Keratinocyte (primary cell): ENCODE measurements at places on chromosomes 3 and 15. TPM values are rescaled to one million over a fixed set of nuclear protein-coding genes. Genes with fewer than 3 reads are reported as not detected.
A peak's percentile ranks its signal among the peaks of the same experiment; 100 is the strongest.

DNA sequence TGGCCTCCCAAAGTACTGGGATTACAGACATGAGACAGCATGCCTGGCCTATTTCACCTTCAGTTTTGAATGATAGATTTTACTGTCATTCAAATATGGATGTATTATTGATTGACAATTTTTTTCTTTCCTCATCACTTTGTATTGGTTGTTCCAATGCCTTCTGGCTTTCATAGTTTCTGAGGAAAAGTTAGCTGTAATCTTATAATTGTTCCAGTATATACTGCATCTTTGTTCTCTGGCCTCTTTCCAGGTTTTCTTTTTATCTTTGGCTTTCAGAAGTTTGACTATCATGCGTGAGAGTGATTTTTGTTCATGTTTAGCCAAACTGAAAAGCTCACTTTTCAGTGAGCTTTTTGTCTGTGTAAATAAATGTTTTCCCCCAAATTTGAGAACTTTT is 157.1 kb downstream of the RSRC1 start:
- H3K27me3 ChIP-seq, result no peaks in the 10 kb centered on the region
- H3K4me1 ChIP-seq, result peaks cover 7% of the 10 kb centered on the region
- no peak for DNase-seq
- H3K27ac ChIP-seq, result no peak overlapping the region

DNA sequence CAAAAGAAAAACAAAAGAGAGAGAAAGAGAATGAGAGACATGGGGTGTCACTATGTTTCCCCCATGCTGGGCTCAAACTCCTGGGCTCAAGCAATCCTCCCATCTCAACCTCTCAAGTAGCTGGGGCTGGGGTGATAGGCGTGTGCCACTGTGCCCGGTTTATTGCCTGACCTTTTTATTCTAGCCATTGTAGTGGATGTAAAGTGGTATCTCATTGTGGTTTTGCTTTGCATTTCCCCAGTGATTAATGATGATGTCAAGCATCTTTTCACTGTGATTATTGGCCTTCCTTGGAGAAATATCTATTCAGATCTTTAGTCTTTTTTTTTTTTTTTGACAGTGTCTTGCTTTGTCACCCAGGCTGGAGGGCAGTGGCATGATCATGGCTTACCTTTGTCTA is 37.7 kb upstream of the GK5 start:
- H3K27me3 ChIP-seq, result no peaks in the 10 kb centered on the region
- no peak overlapping the region for H3K27ac ChIP-seq

DNA sequence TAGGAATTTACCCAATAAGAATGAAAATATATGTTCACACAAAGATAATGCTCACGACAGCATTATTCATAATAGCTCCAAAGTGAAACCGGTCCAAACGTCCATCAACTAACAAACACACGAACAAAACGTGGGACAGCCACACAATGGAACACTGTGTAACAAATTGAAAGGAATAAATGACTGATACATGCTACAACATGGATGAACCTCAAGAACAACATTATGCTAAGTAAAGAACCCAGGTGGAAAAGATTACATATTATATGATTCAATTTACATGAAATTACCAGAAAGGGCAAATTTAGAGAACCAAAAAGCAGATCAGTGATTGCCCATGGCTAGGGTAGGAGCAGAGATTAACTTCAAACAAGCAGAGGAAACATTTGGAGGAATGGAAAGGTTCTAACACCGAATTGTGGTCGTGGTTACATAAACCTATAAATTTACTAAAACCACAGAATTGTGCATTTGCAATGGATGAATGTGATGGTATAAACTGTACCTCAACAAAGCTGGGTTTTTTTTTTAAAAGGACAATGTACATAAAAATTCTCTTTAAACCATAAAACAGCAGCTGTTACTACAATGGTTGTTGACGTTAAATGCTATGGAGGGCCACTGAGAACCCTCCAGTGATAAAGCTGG is 76.3 kb downstream of the XXYLT1 start:
- DNase-seq, result no peak
- H3K4me3 ChIP-seq, result no peak overlapping the region

DNA sequence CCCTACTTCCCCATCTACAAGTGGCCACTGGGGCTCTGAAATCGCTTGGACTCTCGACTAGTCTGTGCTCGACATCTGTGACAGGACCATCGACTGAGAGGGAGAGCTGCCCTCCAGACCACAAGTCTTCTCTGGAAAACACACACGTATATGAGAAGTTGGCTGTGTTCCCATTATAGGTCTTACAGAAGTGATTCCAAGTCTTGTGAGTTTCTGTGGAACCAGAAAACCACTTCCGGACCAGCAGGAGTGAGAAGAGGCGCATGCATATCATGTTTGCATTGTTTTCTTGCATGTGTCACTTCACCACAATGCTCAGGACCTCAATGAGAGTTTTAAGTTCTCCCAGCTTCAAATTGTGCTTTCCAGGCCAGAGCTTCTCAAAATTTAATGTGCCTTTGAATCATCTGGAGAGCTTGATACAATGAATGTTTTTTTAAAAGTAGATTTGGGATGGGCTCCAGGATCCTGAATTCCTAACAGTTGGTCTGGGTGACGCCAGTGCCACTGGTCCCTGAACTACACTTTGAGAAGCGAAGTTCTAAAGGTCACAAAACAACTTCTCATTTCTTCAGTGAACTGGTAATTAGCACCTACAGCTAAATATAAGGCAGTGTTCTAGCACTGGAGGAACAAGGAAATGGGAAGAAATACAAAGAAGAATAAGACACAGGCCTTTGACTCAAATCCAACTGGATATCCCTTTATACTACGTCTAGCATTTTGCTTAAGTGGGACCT is 15.7 kb downstream of the LIPC start:
- H3K4me1 ChIP-seq, result peaks cover 8% of the 10 kb centered on the region
- no peak overlapping the region for H3K4me3 ChIP-seq
- H3K27ac ChIP-seq, result no peak overlapping the region

- DNase-seq, result no peak
- H3K4me1 ChIP-seq, result no peaks in the 10 kb centered on the region
- peaks cover 12% of the 10 kb centered on the region for H3K36me3 ChIP-seq
- H3K4me3 ChIP-seq, result no peak overlapping the region
- H3K27me3 ChIP-seq, result no peaks in the 10 kb centered on the region
Measured at GRCh38 chr15:99165956-99166689, 61.2 kb downstream of the SYNM start.

- H3K36me3 ChIP-seq, result no peaks in the 10 kb centered on the region
- H3K4me3 ChIP-seq, result no peak overlapping the region
- H3K27ac ChIP-seq, result no peak overlapping the region
- H3K27me3 ChIP-seq, result no peaks in the 10 kb centered on the region
Measured at GRCh38 chr3:67715971-67716370, 61.6 kb upstream of the SUCLG2 start.

- DNase-seq, result no peak
- no peaks in the 10 kb centered on the region for H3K4me1 ChIP-seq
- H3K36me3 ChIP-seq, result no peaks in the 10 kb centered on the region
- no peak overlapping the region for H3K4me3 ChIP-seq
- H3K27ac ChIP-seq, result no peak overlapping the region
- H3K27me3 ChIP-seq, result no peaks in the 10 kb centered on the region
Measured at GRCh38 chr3:151351219-151351618, 21.9 kb upstream of the P2RY13 start.

DNA sequence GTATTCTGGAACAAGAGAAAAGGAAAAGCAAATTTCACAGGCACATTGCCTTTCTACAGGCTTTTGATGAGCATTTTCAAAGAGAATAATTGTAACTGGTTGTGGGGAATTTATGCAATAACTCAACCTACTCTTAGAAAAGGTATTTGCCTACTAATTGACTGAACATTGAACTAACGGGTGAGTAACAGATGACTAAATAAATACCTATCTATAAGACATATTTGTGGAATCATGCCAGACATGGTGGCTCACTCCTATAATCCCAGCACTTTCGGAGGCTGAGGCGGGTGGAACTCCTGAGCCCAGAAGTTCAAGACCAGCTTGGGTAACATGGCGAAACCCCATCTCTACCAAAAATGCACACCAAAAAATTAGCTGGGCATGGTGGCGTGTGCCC is 367.7 kb downstream of the CGGBP1 start:
- H3K27me3 ChIP-seq, result no peaks in the 10 kb centered on the region
- DNase-seq, result peak; percentile 45
- no peak overlapping the region for H3K4me3 ChIP-seq
- H3K4me1 ChIP-seq, result no peaks in the 10 kb centered on the region
- H3K36me3 ChIP-seq, result no peaks in the 10 kb centered on the region

GRCh38 chr15:92709110-92709790 is 53.7 kb upstream of the FAM174B start:
- no peak overlapping the region for H3K27ac ChIP-seq
- H3K4me1 ChIP-seq, result peaks cover 3% of the 10 kb centered on the region
- no peaks in the 10 kb centered on the region for H3K27me3 ChIP-seq
- no peaks in the 10 kb centered on the region for H3K36me3 ChIP-seq

DNA sequence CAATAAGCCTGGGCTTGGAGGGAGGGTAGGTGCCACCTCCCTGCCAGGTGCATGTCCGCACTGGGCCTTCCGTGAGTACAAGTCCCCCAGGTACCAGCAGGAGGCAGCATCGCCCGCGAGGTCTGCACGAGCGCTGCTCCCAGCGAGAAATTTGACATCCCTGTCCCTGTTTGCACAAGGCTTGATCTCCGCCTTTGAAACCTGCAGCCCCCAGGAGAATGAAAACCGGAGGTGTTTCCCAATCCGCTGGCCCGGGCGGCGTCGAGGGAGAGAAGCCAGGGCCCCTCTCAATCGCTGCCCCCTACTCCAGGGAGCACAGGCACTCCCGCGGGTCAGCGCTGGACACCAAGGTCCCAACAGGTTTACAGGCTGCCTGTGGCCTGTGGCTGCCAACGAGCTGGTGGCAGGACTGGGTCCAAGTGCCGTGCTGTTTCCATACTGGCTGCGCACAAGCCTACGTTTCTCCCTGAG is 961 bp downstream of the HAPLN3 start:
- H3K4me3 ChIP-seq, result peak overlapping the region; percentile 42
- no peak overlapping the region for H3K27ac ChIP-seq
- peaks cover 19% of the 10 kb centered on the region for H3K4me1 ChIP-seq

DNA sequence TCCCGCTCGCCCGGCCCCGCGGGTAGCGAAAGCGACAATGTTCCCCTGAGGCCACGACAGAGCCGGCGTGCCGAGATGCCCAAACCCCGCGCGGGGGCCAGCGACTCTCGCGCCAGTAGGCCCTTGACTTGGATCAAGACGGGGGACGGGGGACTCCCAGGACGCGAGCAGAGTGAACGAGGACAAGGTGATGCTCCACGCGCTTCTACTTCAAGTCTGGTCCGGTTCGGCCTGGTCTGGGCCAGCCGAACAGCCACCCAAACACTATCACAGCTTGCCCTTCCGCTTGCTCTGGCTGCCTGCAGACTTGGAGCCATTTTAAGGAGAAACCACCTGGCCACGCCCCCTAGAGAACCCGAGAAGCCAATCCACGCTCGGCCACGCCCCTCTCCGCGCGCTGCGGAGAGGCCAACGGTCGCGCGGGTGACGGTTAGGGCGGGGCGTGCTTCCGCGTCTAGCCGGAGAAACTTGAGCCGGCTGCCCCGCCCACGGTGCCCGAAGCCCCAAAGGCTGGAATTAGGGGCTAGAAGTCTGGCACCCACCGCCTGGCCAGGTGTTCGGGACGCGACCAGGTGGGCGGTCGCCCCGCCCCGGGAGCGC is 608 bp upstream of the NDUFAF3 start:
- peak overlapping the region; percentile 91 for H3K27ac ChIP-seq
- peak; percentile 71 for DNase-seq
- no peaks in the 10 kb centered on the region for H3K27me3 ChIP-seq
- peak overlapping the region; percentile 80 for H3K4me3 ChIP-seq

Gene ISG20
- 8.5 to 10.6 TPM (median 8.9 TPM) in 3 replicates for polyA plus RNA-seq

Gene FOXL2NB
- polyA plus RNA-seq, result 0.38 to 0.95 TPM (median 0.43 TPM) in 3 replicates

Gene ZNF662
- polyA plus RNA-seq, result 0.57 to 1.4 TPM (median 1.1 TPM) in 3 replicates

Gene CCDC13
- polyA plus RNA-seq, result 0.06 to 0.21 TPM (median 0.17 TPM) in 3 replicates

Gene FEZF2
- polyA plus RNA-seq, result not detected in 3 replicates

Gene CORO2B
- 0.13 to 0.32 TPM (median 0.18 TPM) in 3 replicates for polyA plus RNA-seq
